ENCODE measurements at places on chromosomes 7 and 10. TPM values are rescaled to one million over a fixed set of nuclear protein-coding genes. Genes with fewer than 3 reads are reported as not detected.

CHRM2 gene
- 11.4 TPM for total RNA-seq

PTPN20 gene
- total RNA-seq: not detected

C10orf67 gene
- total RNA-seq: 0.17 TPM

GLI3 gene
- 58.0 TPM for total RNA-seq

H2BK1 gene
- total RNA-seq: not detected

AGR2 gene
- total RNA-seq: 179 TPM

FAM237B gene
- not detected for total RNA-seq

VPS37D gene
- total RNA-seq: 12.9 TPM

DYNC1I1 gene
- total RNA-seq: 2.5 TPM

CTBP2 gene
- total RNA-seq: 113 TPM

Measured in type B pancreatic cell (in vitro differentiated cells).